ENCODE measurements at places on chromosomes 4 and X.
A peak's percentile ranks its signal among the peaks of the same experiment; 100 is the strongest.

DNA sequence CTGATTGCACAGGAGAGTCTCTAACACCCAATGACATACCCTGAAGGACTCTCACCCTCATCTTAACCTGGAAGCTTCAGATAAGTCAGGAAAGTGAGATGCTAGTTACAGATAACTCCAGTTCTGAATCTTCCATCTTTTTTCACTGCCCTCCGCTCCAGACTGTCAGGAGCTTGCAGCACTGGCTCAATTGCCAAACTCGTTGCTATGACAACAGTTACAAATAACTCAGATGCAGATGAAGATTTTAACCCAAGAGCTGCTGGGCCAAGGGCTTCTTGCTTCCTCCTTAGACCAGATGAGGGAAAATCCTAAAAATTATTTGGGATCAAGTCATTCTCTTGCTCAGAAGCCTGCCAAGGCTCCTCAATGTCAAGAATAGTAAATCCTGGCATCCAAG is 109.1 kb upstream of the HUWE1 start:
- DNase-seq = no peak

- no peak for DNase-seq
Measured at GRCh38 chrX:25288676-25289075, 272.9 kb upstream of the ARX start.

DNA sequence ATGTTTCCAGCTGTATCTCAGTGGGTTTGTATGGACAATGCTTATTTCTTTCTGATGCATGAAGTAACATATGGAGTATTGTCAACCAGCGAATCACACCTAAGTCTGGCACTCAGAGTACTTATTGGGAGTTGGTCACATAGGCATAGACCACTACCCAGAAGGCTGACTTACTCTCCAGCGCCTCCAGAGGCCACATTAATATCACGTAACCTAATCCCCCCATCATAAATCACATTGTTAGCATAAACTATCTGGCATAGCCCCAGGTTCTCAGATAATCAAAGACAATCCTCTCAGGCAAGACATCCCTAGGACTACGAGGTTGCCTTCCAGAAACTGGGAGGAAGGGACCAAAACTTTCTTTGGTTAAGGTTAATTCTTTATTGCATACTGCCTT is 560.5 kb upstream of the PABPC4L start:
- DNase-seq = no peak

DNA sequence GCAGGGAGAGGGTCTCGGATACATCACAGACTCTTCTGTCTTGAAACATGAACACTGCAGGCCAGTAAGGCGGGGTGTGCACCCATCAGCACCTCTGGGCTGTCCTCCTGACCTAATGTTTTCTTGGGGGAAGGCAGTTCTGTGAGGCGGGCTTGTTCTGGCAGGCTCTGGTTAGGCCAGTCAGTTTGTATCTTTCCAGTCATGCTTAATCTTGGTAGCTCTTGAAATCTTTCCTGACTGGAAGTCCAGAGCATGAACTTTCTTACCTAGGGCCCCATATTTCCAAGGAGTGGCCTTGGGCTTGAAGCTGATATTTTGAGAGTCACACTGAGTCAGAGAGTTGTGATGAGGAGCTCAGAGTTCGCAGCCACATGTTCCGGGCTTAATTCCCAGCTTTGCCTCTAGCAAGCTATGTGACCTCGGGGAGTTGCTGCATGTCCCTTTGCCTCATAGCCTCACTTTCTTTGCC is 54.2 kb upstream of the RASSF6 start:
- DNase-seq = no peak

DNA sequence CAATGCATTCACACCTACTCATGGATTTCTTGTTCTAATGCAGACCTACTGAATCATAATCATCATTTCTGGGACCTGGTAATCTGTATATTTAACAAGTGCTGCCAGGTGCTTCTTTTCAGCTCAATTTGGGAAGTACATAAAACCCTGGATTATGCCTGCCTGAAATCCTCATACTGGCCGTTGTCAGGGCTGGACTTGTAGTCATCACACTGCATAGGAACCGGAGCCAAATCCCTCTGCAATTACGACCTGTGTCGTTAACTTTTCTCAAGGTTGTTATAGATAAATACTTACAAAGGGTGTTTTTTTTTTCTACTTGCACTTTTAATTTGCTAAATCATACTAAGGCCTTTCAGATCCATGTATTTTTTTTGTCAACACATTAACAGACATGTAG is 294.9 kb upstream of the PRPS2 start:
- DNase-seq = no peak

DNA sequence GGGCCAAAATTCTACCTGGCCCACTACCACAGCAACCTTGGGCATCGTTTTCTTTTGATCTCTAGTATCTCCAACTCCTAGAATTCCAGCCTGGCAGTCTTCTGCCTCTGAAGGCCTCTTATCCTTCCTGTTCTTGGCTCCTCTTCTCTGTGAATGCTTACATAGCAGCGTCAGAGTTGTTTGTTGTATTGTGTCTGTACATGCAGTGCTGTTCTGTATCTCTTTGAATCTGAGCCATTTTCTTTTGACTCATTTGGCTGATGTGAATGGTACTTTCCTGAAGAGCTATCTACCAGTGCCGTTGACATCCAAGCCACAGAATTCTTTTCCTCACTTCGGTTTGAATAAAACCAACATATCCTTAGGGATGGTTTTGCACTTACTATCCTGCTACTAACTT is 79.2 kb downstream of the TMEM164 start:
- no peak for DNase-seq

DNA sequence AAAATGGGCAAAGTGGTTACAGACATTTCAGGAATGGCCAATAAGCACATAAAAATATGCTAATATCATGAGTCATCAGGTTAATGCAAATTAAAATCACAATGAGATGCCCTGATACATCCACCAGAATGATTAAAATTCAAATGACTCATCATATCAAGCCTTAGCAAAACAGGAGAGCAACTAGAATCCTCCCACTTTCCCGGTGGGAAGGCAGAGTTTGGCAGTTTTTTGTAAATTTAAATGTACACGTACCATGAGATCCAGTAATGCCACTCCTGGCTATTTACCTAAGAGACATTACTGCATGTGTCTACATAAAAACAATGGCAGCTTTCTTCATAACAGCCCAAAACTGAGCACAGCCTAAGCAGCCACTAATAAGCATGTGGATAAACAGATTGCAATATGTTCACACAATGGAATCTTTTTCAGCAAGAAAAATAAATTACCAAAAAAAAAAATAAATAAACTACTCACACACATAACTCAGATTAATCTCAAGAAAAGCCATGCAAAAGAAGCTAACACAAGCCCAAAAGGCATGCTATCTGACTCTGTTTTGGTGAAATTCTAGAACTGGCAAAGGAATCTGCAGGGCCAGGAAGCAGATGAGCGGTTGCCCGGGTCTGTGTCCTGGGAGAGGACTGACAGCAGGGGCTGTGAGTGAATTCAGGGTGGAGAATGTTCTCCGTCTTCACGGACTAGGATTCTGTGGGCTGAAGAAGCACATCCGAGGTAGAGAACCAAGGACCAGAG is 48.8 kb downstream of the AFAP1 start:
- no peak for DNase-seq

DNA sequence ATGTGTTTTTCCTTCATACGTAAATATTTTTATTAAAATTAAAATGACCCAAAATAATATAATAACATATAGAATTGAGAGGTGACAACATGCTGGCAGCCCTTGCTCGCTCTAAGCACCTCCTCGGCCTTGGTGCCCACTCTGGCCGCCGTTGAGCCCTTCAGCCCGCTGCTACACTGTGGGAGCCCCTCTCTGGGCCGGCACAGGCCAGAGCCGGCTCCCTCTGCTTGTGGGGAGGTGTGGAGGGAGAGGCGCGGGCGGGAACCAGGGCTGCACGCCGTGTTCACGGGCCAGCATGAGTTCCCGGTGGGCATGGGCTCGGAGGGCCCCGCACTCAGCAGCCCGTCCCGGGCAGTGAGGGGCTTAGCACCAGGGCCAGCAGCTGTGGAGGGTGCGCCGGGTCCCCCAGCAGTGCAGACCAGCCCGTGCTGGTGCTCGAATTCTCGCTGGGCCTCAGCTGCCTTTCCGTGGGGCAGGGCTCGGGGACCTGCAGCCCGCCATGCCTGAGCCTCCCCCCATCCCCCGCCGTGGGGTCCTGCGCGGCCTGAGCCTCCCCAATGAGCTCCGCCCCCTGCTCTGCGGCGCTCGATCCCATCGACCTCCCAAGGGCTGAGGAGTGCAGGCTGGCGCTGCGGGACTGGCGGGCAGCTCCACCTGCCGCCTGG is 222.3 kb downstream of the PTTG2 start:
- no peak for DNase-seq

DNA sequence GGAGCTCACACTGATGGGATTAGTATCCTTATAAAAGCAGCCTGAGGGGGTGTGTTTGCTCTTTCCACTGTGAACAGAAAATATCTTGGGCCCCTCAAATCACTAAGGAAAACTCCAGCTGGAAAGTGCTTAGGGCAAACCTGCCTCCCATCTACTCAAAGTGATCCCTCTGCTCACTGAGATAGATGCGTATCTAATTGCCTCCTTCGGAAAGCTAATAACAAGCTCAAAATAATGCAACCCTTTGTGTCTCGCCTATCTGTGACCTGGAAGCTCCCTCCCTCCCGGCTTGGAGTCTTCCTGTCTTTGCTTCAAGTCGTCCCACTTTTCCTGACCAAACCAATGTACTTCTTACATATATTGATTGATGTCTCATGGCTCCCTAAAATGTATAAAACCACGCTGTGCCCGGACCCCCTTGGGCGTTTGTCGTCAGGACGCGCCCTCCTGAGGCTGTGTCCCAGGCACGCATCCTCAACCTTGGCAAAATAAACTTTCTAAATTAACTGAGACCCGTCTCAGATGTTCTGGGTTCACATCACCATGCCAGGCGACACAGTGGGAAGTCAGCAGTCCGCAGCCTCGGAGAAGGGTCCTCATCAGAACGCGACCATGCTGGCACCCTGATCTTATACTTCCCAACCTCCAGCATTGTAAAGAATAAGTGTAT is 34.1 kb upstream of the SORCS2 start:
- no peak for DNase-seq

DNA sequence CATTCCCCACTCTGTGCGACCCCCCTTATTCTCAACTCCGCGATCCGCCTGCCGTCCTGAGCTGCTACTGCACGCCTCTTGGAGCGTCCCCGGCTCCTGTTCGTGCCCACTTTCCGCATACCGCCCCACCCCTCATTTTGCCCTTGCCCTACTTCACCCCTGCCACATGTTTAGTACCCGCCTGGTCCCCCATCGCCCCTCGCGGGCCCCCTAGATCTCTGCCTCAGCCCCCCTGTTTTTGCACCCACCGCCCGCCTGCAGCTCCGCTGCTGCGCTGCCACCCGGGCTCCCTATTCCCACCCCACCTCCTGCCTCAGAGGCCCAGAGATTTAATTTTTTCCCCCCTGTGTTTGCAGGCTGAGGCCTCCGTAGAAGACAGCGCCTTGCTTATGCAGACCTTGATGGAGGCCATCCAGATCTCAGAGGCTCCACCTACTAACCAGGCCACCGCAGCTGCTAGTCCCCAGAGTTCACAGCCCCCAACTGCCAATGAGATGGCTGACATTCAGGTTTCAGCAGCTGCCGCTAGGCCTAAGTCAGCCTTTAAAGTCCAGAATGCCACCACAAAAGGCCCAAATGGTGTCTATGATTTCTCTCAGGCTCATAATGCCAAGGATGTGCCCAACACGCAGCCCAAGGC is 1.4 kb downstream of the MAGED1 start:
- no peak for DNase-seq

GRCh38 chrX:67613366-67613765 is 69.5 kb downstream of the AR start:
- no peak for DNase-seq

GRCh38 chr4:17577665-17578481 is 875 bp downstream of the LAP3 start:
- DNase-seq = peak; percentile 33

GRCh38 chr4:164023214-164023613 is 528.7 kb downstream of the TMA16 start:
- no peak for DNase-seq

Measured in activated naive CD4-positive, alpha-beta T cell (primary cell).